Activated CD4-positive, alpha-beta T cell treated with anti-CD3 and anti-CD28 coated beads for 1 hour (primary cell): ENCODE measurements at places on chromosomes 2 and 18.

DNA sequence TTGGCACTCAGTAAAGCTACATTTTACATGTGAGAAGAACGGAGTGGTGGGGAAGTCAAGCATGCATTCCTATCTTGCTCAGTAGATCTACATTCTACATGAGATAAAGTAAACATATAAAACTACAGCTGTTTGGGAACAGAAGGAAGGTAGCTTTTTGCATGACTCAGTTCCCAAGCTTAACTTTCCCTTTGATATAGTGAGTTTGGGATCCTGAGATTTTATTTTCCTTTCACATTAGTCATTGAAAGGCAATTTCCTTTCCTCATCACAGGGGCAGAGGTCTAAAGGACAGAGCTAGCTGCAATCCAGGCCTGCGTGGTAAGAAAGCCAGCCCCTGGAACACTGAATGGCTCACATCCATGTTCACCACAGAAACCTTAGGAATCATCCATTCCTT is 257.2 kb downstream of the SRBD1 start:
- no peak for DNase-seq

GRCh38 chr2:46657042-46657504 is 177.7 kb downstream of the TMEM247 start:
- DNase-seq = no peak

DNA sequence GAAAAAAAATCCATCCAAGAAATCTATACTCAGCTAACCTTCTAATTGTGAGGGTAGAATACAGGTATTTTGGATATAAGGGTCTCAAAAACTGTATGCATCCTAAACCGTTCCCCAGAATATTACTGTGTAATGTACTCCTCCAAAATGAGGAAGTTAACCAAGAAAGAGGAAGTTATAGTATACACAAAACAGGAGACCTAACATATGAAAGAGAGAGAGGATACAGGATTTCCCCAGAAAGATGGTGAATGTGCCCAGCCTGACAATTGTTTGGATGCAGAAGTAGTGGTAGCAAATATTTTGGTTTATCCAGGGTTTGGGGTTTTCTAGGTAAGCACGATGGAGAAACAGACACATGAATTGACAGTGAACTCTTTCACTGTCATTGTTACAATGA is 50.6 kb downstream of the GALNT3 start:
- no peak for DNase-seq

- no peak for DNase-seq
These were observed 75.7 kb upstream of the RAB6C start for GRCh38 chr2:129903586-129904425.

DNA sequence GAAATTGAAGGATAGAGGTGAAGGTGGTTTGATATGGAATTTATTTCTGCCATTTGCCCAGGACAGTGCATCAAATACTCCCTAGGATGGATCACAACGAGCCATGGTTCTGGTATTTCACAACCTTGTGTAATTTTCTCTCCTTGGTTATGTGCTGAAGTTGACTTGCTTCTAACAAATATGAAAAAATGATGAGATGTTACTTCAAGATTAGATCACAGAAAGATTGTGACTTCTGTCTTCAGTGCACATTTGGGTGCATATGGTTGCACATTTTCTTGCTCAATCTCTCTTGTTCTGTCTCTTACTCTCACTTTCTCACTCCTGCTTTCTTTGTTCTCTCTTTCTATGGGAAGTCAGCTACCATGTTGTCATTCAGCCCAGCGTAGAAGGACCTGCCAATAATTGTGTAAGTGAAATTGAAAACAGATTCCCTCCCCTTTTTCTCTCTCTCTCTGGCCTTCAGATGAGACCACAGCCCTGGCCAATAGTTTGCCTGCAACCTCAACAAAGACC is 104.6 kb upstream of the RMDN2 start:
- no peak for DNase-seq

DNA sequence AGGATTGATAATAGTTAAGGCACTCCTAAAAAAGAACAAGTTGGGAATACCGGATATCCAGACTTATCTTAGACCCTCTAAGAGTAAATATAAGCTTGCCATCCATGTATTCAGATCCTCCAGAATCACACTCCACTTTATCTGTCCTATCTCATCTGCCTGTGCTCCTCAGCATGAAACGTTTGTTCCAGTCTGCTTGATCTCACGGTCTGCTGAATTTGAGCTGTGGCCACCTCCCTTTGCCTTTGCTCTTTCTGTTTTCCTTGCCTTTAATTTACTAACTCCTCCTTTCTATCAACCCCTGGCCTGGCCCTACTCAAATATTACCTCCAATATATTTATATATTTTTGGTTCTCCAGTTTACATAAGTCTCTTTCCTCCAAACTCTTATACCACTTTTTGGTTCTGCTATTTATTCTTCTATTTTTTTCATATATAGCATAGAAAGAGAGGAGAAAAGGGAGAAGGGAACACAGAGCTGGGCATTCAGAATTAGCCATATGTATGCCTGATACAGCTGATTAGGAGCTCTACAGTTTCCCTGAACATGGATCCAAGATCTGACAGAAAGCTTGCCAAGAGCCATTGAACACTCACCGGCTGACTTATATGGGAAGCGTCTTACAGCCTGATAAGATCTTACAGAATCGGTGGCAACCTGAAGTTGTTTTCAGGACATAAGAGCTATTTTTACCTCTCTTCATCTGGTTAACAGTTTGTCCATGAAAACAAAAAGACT is 21.8 kb upstream of the DNAJC27 start:
- DNase-seq = no peak
